ENCODE measurements at places on chromosomes 12 and 14.

DNA sequence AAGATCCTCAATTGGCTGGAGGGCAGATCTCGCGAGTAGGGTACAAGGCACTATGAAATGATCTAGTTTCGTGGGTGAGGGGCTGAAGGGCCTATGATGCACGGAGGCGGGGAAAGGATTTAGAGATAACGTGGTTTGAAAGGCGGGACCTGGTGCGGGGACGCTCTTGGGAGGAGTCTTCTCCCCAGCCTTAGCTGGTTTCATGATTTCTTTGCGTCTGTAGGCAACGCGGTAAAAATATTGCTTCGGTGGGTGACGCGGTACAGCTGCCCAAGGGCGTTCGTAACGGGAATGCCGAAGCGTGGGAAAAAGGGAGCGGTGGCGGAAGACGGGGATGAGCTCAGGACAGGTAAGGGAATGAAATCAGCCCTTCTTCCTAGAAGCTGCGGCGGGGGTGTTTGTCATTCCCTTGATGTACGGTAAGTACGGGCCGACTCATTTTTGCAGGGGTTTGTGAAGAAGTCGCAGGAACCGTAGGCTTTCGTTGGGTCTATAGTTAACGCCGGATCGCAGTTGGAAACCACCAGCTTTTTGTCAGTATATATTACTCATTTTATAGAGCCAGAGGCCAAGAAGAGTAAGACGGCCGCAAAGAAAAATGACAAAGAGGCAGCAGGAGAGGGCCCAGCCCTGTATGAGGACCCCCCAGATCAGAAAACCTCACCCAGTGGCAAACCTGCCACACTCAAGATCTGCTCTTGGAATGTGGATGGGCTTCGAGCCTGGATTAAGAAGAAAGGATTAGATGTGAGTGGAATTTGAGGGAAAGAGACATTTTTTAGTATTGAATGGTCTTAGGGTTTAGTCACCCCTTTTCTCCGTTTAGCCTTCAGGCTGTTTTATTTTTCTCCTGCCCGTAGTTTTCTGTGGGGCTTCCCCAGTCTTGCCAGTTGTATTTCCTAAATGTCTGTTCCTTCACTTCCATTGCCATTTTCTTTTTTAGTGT, 602 bp downstream of the APEX1 start:
- H3K27ac ChIP-seq: no peak overlapping the region
- no peaks in the 10 kb centered on the region for H3K27me3 ChIP-seq
- H3K4me1 ChIP-seq: peaks cover 33% of the 10 kb centered on the region
- H3K4me3 ChIP-seq: no peak overlapping the region

GRCh38 chr12:124928912-124929530, 14.6 kb upstream of the UBC start:
- peaks cover 9% of the 10 kb centered on the region for H3K36me3 ChIP-seq
- no peak for DNase-seq
- H3K27ac ChIP-seq: peak overlapping the region; percentile 60
- peaks cover 7% of the 10 kb centered on the region for H3K27me3 ChIP-seq
- peaks cover 33% of the 10 kb centered on the region for H3K4me1 ChIP-seq
- peak overlapping the region; percentile 89 for H3K4me3 ChIP-seq

GRCh38 chr12:102052192-102053061, 9.4 kb downstream of the WASHC3 start:
- no peak overlapping the region for H3K4me3 ChIP-seq
- DNase-seq: no peak
- peaks cover 58% of the 10 kb centered on the region for H3K36me3 ChIP-seq
- no peak overlapping the region for H3K27ac ChIP-seq

DNA sequence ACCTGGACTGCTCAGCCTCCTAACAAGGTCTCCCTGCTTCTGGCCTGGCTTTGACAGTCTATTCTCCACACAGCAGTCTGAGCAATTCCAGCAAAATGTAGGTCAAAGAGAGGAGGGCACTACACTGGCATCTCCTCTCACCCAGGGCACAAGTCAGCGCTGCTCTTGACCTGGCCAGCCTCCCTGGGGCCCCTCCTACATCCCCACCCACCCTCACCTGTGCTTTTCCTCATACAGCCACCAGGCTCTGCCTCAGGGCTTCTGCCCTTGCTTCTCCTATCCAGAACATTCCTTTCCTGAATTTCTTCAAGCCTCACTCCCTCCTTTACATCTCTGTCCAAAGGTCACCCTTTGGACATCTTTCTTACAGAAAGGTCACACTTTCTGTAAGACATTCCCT, 33.7 kb downstream of the GALNT4 start:
- no peak for DNase-seq
- no peaks in the 10 kb centered on the region for H3K27me3 ChIP-seq
- H3K4me3 ChIP-seq: no peak overlapping the region
- H3K27ac ChIP-seq: no peak overlapping the region
- peaks cover 14% of the 10 kb centered on the region for H3K4me1 ChIP-seq
- H3K36me3 ChIP-seq: peaks cover 38% of the 10 kb centered on the region

- peaks cover 2% of the 10 kb centered on the region for H3K27me3 ChIP-seq
- no peak overlapping the region for H3K27ac ChIP-seq
- H3K4me1 ChIP-seq: peaks cover 30% of the 10 kb centered on the region
- no peaks in the 10 kb centered on the region for H3K36me3 ChIP-seq
- no peak for DNase-seq
- no peak overlapping the region for H3K4me3 ChIP-seq
Measured at GRCh38 chr12:9037431-9037830, 48.1 kb downstream of the KLRG1 start.

DNA sequence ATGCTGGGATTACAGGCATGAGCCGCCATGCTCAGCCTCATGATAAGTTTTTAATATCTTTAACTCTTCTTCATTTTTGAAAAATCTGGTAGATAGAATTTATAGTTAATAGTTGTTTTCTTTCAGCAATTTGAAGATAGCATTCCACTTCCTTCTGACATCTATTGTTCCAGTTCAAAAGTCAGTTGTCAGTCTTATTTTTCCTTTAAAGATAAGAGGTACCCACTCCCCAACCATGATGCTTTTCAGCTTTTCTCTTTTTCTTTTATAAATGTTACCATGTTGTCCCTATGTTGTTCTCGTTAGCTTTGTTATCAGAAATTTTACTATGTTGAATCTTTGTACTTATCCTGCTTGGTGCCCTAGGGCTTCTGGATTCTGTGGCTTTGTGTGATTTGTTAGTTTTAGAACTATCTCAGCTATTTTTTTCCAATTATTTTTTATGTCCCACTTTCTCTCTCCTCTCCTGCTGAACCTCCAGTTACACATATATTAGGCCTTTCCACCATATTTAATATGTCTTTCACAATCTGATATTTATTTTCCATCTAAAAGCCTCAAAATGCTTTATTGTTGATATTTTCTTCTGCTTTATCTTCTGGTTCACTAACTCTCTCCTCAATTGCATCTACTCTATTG, 181.6 kb upstream of the FOXN3 start:
- H3K27ac ChIP-seq: no peak overlapping the region
- H3K4me1 ChIP-seq: peaks cover 15% of the 10 kb centered on the region
- H3K4me3 ChIP-seq: no peak overlapping the region
- no peaks in the 10 kb centered on the region for H3K27me3 ChIP-seq
- peaks cover 74% of the 10 kb centered on the region for H3K36me3 ChIP-seq

GRCh38 chr14:54175298-54175942, 218.8 kb upstream of the BMP4 start:
- H3K27ac ChIP-seq: no peak overlapping the region
- DNase-seq: peak; percentile 58
- H3K4me3 ChIP-seq: no peak overlapping the region
- H3K27me3 ChIP-seq: peaks cover 42% of the 10 kb centered on the region
- H3K36me3 ChIP-seq: no peaks in the 10 kb centered on the region

GRCh38 chr14:97349946-97350345, 552.8 kb downstream of the VRK1 start:
- peaks cover 2% of the 10 kb centered on the region for H3K27me3 ChIP-seq
- no peak overlapping the region for H3K27ac ChIP-seq
- H3K4me3 ChIP-seq: no peak overlapping the region
- DNase-seq: no peak
- no peaks in the 10 kb centered on the region for H3K36me3 ChIP-seq

Measured in activated CD4-positive, alpha-beta T cell treated with anti-CD3 and anti-CD28 coated beads, Interleukin-2, amount 10 ng/mL, durations not matched to agents 7 days and 5 days (primary cell).